ENCODE measurements at places on chromosomes 7 and 10.
A peak's percentile ranks its signal among the peaks of the same experiment; 100 is the strongest.

DNA sequence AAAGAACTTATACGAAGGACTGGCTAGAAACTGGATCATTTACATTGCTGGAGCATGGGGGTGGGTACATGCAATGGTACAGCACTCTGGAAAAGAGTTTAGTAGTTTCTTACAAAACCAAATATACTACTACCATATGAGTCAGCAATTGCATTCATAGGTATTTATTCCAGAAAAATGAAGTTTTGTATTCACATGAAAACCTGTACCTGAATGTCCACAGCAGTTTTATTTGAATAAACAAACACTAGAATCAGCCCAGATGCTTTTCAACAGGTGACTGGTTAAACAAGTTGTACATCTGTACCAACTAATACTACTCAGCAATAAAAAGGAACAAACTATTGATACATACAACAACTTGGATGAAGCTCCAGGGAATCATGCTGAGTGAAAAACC, 3.4 kb downstream of the SCIN start:
- DNase-seq = no peak

- DNase-seq = no peak
Measured at GRCh38 chr7:17069146-17069545, 187.4 kb upstream of the AGR3 start.

DNA sequence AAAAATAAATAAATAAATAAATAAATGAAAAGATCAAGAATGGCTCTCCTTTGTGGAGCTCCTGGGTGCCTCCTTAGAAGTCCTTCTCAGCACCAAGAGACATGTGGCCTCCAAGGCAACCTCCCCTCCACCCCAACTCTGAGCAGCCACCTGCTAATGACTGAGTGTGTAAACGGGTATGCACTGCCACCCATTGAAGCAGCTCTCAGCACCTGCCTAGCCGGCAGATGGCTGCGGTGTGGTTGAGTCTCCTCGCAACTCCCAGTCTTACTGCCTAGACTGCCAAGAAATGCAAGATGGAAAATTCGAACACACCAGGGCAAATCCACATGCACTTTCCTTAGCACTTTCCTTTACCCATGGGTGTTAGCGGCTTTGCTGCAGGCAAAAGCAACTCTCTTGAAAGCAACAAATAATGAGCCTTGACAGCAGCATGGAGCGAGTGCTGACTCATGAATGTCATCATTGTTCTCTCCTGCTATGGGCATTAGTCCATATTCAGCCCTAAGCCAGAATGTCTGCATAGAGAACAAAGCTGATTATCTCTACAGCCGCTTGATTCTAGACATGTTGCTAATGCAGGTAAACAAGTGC, 913.9 kb upstream of the AUTS2 start:
- DNase-seq = no peak

GRCh38 chr7:98354511-98355249, 46.2 kb downstream of the BAIAP2L1 start:
- DNase-seq = no peak

- DNase-seq = no peak
Measured at GRCh38 chr7:151012911-151013347, 11.4 kb downstream of the ATG9B start.

- DNase-seq = no peak
Measured at GRCh38 chr10:95315509-95315908, 24.7 kb upstream of the PDLIM1 start.

- no peak for DNase-seq
Measured at GRCh38 chr7:35366167-35367155, 112.6 kb upstream of the TBX20 start.

DNA sequence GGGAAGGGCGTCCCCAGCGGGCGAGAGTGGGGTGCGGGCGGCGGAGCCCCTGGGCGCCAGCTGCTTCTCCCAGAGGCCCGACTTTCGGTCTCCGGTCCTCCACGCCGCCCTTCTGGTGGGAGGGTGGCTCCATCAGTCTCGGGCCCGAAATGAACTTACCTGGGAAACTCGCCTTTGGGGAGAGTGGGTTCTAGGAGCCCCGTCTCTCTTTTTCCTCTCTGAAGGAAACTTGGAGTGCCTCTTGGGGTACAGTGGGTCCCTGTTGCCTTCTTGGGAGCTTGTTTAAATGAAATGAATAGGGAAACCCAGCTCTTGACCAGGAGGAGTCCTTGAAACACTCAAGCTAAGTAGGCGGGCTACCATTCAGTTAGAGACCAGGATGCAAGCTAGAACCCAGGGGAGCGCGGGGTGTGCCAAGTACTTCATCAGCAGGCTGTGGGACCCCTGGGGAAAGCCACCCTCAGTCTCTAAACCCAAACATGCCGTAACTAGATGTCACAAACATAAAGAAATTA, 1.3 kb downstream of the SLC26A4 start:
- DNase-seq = no peak

- no peak for DNase-seq
Measured at GRCh38 chr7:81484261-81484660, 285.6 kb downstream of the HGF start.

DNA sequence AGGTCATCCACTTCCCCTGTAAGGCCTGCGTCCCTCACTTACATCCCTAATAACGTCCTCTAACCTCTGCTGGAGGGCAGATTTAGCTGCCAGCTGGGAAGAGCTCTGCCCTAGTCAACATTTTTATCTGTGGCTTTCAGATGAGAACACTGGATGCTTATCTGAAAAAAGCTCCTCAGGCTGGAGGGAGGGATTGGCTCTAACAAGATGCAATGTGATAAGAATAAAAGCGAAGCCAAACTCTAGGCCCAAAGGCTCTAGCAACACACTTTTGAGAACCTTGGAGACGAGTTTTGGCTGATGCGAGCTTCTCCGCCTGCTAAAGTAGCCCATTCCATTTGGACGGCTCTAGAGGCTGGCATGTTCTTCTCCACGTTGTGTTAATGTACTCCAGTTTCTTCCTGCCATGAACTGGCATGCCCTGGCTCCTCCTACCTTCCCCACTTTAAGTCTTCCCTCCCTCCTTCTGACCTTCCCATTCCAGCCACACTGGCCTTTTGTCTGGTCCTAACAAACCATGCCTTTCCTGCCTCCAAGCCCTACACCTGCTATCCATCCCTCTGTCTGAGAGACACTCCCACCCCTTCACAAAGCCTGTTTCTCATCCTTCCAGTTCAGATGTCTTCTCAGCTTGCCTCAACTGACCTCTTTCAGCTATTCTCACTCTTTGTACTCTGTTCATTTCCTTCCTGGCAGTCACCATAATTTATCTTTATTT, 62.5 kb upstream of the ATRNL1 start:
- no peak for DNase-seq

DNA sequence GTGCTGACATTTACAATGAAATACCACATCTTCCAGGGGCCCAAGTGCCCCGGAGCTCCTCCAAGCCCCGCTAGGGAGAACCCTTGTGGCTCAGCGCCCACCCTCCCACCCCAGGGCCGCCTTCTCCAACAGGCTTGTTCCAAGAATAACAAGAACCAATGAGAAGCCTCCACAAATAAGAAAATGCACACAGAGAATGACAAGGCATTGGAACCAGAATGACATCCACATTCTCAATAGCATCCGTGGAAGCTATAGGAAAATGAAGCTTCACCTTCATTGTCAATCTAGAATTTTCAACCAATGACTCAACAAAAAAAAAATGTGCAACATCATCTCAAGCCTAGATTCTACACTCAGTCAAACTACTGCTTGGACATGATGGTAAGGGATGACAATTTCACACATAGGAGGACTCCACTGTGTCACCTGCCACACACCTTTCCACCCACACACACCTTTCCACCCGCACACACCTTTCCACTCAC, 50.4 kb upstream of the PPP2R2D start:
- DNase-seq = no peak

DNA sequence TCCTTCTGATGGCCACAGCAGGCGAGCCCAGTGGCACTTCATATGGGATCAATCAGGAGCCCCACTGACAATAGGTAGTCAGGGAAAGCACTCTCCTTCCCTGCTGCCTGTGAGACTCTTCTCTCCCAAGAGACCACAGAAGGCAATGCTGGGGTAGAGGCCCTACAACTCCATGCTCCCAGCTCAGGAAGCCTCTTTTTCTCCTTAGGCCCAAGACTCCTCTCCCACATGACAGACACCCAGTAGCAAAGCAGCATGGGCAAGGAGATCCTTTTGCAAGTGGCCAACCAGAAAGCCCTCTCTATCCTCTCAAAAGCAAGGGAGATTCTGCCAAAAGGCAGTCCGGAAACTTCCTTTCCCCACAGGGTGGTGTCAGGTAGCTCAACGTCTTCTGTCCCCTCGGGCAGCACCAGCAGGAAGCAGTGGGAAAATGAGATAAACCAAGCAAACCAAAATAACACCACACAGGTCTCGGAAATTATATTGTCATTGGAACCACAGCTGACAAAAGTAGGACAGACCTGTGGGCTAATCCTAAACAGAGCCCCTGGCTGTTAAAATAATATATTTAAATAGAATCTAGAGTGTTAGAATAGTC, 172.7 kb upstream of the GDF10 start:
- DNase-seq = no peak

- DNase-seq = no peak
Measured at GRCh38 chr10:60920479-60920878, 23.5 kb downstream of the RHOBTB1 start.

GRCh38 chr10:128866551-128866950, 600.5 kb upstream of the MGMT start:
- DNase-seq = no peak

DNA sequence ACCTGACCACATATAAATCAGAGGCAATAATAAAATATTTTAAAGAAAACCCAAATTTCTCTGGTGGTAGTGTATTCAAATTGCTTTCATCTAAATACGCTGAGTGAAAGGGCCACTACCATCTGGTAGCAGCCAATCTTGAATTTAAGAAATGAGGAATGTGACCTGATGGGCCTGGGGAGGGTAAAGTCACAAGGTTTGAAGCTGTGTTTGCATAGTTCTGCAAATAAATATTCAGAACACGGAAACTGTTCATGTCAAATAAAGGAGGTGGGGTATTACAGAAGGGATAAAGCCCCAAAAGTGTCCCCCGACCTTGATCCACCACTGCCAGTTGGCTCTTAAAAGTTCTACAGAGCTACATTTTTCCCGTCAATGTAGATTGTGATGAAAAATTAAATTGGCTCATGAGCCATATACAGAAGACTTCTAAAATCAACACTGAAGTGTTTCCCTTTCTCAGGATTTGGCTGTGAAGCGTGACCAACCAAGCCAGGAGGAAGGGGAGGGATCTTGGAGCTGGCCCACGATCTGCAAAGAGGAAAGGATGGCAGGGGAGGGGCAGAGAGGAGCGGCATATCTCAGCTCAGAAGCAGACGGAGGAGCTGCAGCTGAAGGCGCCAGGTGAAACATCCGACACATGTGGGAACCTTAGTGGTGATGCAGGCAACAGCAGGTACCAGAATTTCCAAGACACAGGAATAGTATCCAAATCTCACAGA, 39.6 kb downstream of the MPP7 start:
- no peak for DNase-seq

- no peak for DNase-seq
Measured at GRCh38 chr7:31014826-31015225, 37.3 kb upstream of the ADCYAP1R1 start.

DNA sequence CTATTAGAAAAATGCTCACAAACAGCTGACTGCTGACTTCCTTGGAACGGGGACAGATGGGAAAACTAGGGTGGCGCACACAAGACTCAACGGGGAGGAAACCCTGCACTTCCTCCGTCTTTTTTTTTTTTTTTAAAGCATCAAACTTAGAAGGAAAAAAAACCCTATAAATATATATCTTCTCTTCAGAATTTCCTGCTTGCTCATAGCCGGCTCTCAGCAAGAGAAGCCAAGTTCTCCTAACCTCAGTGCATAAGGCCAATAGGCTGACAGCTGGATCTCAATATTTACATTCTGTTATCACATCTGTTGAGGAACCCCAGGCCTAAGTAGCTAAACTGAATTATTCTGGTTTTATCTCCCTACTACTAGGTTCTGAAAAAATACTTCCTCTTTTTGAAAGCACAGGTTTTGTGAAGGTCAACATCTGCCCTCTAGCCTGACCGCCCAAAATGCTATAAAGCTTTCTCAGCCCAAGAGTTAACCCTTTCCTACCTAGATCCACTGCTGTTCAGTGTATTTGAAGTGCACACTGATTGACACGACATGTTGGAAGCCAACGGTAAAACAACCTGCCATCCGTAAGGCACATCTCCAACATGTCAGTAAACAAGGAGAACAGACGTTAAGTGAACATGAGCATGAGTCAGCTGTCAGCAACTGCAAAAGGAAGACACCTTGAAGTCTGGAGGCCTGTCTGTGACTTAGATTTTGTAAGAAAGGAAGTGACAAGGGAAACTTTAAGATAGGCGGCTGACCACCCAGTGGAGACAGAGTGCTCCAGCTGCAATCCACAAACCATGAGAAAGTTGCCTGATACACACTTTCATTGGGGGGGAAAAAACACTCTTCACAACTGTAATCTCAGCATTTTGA, 83.8 kb downstream of the EBLN1 start:
- DNase-seq = no peak

DNA sequence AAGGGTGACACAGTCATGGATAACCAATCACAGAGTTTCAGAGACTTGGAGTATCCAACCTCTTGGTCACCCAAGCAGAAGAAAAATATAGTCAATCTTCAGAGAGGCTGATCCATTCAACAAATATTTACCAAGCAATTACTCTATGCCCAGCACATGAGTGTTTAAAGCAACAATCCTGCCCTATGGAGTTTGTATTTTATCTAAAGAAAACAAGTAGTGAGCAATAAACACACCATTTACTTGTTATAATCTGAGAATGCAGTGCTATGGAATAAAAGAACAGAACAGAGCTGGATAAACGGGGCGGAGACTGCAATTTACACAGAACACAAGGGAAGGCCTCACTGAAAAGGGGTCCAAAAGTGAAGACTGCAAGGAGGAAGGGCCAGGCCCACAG, 63.8 kb downstream of the GRB10 start:
- DNase-seq = no peak

DNA sequence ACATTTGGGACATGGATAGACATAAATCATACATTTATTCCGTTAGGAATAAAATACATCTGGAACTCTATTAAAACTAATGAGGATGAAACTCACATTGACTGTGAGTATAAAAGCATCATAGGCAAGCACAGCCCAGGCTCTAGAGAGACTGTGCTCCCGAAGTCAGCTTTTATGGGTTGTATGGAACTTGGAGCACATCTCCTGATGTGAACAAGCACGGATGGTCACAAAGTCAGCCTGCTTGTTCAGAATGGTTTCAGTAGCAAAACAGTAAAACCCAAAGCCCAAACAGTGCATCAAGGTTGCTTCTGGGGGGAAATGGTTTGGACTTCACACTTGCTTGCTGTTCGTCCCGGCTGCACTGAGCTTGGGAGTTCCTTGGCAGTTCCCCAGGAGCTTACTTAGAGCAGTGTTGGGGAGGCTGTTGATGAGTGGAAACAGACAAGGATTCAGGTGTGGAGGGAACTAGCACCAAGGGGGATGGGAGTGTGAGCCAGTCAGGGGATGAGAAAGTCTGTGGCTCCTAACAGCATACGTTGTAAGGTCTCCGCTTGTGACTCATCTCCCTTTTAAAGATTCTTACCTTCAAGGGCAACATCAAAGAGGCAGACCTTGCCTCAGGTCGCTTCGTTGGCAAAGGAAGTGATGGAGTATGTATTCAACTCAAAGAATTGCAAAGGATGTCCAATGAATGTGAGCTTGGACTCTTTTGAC, 19.7 kb upstream of the ITGA8 start:
- DNase-seq = no peak

GRCh38 chr10:31322647-31323046, 3.6 kb downstream of the ZEB1 start:
- DNase-seq = peak; percentile 47

All from CD4-positive, alpha-beta T cell treated with Interleukin-21 for 1 hour (primary cell).